ENCODE measurements at places on chromosomes 12 and 14.

GRCh38 chr12:92444763-92445162, 258.0 kb upstream of the PLEKHG7 start:
- no peak for DNase-seq

GRCh38 chr12:5433845-5434646, 2.1 kb downstream of the NTF3 start:
- DNase-seq, result no peak

DNA sequence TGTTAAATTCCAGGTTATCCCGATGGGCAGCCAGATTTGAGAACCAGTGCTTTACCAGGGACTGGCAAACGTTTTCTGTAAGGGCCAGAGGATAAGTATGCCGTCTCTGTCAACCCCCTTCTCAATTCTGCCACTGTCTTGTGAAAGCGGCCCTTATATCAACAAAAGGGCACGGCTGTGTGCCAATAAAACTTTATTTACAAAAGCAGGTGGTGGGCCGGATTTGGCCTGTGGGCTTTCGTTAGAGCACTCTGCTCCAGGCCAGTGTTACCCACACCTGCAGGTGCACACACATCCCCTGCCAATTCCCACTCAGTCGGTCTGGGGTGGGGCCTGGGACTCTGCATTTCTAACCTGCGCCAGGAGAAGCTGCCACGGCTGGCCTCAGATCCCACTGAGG, 111.2 kb downstream of the RFLNA start:
- DNase-seq, result no peak

GRCh38 chr14:98176892-98177291, 1095.1 kb downstream of the BCL11B start:
- DNase-seq, result no peak

GRCh38 chr14:57382283-57382682, 8.1 kb upstream of the NAA30 start:
- peak; percentile 84 for DNase-seq

GRCh38 chr14:103122585-103122946, 695 bp upstream of the TNFAIP2 start:
- DNase-seq, result no peak

DNA sequence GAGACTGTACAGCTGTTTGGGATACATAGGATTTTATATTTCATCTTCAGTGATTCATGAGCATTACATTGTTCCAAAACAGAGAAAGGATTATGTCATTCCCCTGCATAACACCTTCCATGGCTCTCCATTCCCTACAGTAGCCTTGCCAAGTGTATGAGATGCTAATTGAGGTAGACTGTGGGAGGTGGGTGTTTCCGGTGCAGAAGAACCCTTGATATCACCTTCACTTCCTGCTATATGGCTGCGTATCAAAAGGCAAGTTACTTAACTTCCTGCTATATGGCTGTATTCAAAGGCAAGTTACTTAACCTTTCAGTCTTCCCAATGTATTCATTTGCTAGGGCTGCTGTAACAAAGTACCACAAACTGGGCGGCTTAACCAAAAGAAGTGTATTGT, 11.2 kb downstream of the FAR2 start:
- no peak for DNase-seq

- no peak for DNase-seq
Measured at GRCh38 chr12:131862084-131862441, 32.4 kb upstream of the ULK1 start.

DNA sequence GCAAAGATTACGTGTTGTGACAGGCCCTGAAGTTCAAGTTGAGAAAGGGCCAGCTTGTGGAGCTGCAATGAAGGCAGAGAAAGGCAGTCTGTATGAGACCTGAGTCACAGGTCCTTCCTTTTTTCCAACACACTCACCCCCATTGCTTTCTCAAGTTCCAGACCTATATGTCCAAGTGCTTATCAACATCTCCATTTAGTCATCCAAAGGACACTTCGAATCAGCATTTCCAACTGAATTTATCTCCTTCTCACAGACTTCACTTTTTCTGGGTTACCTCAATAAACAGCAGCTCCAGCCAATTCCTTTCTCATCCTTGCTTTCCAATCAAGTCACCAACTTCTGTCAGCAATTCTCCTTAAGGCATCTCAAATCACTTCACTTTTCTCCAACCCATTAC, 56.4 kb upstream of the KIF21A start:
- no peak for DNase-seq

- DNase-seq, result no peak
Measured at GRCh38 chr14:100305324-100306100, 732 bp downstream of the SLC25A29 start.

- no peak for DNase-seq
Measured at GRCh38 chr14:100010679-100011078, 54.5 kb upstream of the EVL start.

All from choroid plexus epithelial cell (primary cell).